Heart left ventricle (tissue), 16 donors: ENCODE measurements at places on chromosomes 16 and 17. TPM values are rescaled to one million over a fixed set of nuclear protein-coding genes. Genes with fewer than 3 reads are reported as not detected.

GRCh38 chr16:28981517-28981916 is 3.3 kb upstream of the LAT start:
- DNase-seq: no peak

GRCh38 chr17:79141578-79142355 is 67.1 kb downstream of the ENGASE start:
- no peak for DNase-seq

The CCL1 gene
- polyA plus RNA-seq: not detected

DNA sequence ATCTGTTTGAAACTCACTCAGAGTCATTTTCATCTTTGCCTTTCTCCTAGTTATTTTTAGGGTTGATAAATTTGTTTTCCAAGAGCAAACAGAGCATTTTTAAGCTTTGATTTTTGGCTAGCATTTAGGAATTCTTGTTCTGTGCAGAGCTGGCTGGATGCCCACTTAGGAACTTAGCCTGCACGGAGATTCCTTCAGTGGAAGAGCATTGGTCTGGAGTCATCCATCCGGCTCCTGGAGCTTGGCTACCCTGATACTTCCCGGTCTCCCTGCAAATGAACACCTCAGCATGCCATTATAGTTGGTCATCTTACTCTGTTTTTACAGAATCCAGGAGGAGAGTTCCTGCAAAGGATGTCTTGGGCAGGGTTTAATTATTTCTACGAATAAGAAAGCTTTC is 57.1 kb downstream of the SPECC1 start:
- peak; percentile 62 for DNase-seq

The WNT9B gene
- 0.53 TPM for polyA plus RNA-seq

DNA sequence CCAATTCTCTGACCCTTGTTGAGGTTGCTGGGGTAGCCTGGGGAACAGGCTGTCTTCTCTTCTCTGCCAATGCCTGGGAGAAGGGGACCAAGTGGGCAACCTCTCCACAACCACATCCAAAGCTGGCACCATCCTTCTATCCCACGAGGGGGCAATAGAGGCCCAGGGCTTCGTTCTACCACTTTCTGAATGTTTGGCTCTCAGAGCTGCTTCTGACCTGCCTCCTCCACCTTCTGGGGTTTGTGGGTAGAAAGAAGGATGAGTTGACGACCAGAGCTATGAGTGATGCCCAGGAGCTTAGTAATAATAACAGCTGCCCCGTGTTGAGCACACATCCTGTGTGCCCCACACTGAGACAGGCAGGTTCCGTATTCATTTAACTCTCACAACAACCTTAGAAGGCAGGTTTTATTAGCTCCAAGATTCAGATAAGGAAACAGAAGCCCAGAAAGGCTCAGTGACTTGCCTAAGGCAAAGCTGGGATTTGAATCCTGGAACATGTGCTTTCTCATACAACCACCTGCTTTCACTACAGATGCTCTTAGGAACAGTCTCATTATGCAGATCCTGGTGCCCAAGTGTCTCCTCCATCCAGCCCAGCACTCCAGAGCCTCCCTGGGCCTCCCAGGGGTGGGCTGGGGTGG is 11.1 kb downstream of the TSPOAP1 start:
- peak; percentile 44 for DNase-seq

DNA sequence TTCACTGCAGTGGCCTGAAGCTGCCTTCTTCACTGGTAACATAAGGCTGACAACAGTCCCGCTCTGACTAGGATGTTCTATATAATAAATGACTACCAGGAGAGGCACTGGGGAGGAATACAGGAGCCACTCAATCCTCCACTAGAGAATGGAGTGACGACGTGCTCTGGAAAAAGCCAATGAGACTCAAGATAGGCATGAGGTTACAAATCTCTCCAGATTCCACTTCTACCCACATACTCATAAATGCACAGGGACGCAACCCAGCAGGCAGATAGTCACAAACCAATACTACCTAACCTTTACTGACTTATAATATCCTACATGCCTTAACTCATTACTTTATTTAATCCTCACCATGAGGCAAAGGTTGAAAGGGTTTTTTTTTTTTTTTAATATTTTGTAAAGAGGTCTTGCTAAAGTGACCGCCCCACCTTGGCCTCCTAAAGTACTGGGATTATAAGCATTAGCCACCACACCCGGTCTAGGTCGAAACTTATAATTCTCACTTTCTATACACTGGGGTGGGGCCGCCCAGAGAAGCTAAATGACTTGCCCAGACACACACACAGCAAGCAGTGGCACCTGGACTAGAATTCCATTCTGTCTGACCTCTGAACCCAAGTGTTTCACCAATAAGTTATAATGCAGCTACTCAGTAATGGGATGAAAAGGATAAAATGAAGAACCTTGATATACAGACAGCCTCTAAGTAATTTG is 33.7 kb downstream of the TOM1L2 start:
- no peak for DNase-seq

DNA sequence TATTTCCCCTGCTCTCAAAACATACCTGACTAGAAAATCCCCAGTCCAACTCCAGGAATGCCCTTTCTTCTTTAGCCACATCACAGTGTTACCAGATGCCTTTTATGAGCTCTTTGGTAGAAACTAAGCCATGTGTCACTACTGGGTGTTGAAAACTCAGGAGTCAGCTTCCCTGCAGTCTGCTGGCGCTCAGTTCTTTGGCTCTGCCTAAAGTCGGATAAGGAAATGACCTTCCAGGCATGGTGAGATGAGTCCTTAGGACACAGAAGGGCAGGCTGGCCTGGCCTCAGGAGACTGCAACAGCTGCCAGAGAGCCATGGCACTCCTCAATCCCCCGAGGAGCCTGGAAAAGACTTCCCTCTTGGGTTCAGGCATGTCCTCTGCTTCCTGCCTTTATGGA is 89.1 kb downstream of the CDH13 start:
- peak; percentile 70 for DNase-seq

The TMEM98 gene
- 5.7 TPM for polyA plus RNA-seq

GRCh38 chr17:50352072-50352692 is 6.3 kb downstream of the XYLT2 start:
- DNase-seq: peak; percentile 70

GRCh38 chr17:80761110-80761871 is 216.7 kb downstream of the RPTOR start:
- no peak for DNase-seq

GRCh38 chr16:65289022-65289421 is 167.2 kb upstream of the CDH11 start:
- no peak for DNase-seq

DNA sequence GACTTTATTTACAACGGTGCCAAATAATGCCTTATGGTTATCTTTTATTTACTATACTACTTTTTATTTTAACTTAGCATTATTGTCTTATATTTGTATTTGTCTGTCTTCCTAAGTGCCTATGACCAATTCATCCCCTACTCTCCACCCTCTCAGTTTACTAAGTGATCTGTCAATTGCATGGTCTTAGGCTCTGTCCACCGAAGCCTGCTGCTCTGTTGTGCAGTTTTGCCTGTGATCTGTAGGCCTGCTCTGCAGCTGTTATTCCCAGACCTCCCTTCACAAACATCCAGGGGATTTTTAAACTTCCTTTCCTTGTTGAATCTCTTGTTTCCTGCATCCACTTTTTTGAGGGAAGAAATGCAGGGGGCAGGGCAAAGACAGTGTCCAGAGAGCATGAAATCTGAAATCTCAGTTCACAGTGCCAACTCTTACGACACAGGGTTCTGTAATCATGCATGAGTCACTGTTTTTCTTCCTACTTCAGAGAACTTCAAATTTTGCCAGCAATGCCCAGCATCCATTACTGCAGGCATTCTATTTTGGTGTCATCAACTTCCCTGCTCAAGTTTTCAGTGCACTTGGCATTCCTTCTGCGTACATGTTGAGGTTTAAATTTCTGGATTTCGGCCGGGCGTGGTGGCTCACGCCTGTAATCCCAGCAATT is 11.4 kb downstream of the SLFN5 start:
- peak; percentile 64 for DNase-seq

- DNase-seq: no peak
Observed at GRCh38 chr16:57313509-57313908, 29.0 kb upstream of the PLLP start.
